C1 segment of cervical spinal cord (tissue), 14 donors: ENCODE measurements at places on chromosomes 3 and 15.

GRCh38 chr3:170636400-170636973 lies 50.6 kb upstream of the SLC7A14 start:
- DNase-seq = no peak

DNA sequence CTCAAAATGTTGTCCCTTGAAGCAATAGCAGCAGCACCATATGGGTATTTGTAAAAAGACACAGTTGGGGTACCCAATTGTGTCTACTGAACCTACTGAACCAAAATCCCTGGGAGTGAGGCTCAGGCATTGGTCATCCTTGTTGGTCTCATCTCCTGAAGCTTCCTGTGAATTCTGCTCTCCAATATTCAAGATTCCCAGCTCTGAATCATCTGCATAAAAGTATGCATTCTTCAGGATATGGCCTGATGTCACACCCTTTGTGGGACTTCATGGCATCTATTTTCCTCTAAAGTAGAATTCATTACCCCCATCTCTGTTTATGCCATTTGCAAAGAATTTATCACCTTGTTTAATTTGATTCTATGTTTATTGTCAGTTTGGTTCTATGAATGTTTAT lies 13.3 kb upstream of the PTX3 start:
- no peak for DNase-seq

GRCh38 chr3:5296362-5296761 lies 108.9 kb downstream of the EDEM1 start:
- DNase-seq = no peak

GRCh38 chr3:46406788-46407611 lies at the start of the genes CCR5AS and CCRL2:
TSS of gene CCR5AS (minus strand) at chr3:46407066.
TSS of gene CCRL2 (plus strand) at chr3:46407259. CDS start at chr3:46408080, 821 bp downstream.
- DNase-seq = peak; percentile 10

- DNase-seq = no peak
Observed at GRCh38 chr15:70084461-70084860, 13.3 kb downstream of the TLE3 start.

DNA sequence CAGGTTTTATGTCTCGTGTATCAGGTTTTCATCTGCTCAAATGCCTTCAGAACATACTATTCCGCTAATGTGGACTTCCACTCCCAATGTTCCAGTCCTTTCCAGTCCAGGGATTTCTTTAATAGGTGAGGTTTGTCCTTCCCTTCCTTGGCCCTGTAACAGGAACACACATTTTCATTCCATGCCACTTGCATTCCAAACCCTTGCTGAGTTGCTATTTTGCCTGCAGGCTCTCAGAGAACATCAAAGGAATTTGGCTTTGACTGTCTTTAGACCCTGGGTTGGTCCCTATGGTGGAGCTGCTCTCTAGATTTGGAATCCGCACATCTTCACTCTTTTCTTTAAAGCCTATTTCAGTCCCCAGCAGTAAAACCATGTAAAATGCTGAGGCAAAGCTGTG lies 12.3 kb upstream of the ALCAM start:
- no peak for DNase-seq

DNA sequence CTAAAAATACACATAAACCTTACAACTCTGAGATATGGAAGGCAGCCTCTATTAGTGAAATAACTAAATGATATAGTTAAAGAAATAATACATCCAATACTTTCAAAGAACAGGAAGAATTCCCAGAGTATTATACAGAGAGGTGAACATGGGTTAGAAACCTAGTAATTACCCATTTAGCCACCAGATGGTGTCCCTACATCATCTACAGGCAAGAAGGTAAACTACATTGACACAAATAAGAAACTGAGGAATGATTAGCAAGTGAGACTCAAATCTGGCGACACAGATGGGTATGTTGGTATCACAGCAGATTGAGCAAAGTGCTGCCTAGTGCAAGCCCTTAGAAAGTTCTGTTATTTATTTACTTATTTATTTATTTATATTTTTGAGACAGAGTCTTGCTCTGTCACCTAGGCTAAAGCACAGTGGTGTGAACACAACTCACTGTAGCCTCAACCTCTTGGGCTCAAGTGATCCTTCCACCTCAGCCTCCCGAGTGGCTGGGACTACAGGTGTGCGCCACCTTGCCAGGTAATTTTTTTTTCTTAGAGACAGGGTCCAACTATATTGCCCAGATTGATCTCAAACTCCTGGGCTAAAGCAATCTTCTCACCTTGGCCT lies 28.2 kb downstream of the NEK4 start:
- no peak for DNase-seq

GRCh38 chr3:178709051-178709450 lies 172.8 kb downstream of the KCNMB2 start:
- no peak for DNase-seq

- DNase-seq = peak; percentile 2
Observed at GRCh38 chr3:40211579-40211978, 97.9 kb upstream of the EIF1B start.

DNA sequence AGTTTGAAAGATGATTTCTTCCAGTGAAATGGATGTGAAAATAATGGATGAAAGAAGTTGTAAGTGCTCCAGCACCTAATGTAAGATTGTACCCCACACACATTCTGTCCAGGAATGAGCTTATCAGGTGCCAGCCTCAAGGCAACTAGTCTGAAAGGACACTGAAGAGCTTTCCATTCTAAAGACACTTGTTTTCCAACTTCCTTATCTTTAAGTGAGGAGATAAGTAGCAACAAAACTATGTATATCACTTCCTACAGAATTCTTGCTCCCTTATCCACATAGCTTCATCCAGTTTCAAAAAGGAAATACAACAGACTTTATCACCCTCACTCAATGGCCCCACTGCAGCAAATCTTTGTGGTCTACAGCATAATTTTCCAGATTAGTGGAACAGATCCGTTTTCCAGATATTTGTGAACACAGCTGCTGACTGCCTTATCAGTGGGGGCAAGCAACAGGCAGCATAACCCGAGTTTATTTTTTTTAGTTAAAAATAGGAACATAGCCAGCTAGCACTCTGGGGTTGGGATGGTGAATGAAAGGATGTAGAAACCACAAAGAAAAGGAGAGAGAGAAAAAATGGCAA lies 60.6 kb downstream of the CD200R1L start:
- DNase-seq = no peak

- no peak for DNase-seq
Observed at GRCh38 chr3:151213881-151214280, 10.9 kb upstream of the GPR171 start.

DNA sequence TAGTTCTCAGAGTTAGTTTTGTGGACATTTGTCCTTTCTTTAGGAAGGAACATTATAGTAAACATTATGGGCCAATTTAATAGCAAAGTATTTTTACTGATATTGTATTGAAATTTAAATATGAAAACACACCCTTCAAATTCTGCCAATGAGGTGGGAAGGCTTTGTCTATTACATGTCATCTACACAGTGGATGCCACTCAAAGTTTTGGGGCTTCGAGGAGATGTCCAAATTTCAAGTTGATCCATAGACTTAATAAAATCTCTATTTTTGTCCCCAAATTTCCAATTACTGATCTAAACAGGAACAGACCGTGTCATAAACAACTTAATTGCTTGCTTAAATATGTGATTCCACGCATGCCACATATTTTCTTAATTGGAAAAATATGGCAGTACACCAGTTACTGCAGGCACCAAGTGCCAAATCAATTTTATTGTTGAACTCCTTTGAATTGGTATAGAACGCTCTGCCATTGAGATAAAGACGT lies 1.7 kb downstream of the SHOX2 start:
- no peak for DNase-seq

DNA sequence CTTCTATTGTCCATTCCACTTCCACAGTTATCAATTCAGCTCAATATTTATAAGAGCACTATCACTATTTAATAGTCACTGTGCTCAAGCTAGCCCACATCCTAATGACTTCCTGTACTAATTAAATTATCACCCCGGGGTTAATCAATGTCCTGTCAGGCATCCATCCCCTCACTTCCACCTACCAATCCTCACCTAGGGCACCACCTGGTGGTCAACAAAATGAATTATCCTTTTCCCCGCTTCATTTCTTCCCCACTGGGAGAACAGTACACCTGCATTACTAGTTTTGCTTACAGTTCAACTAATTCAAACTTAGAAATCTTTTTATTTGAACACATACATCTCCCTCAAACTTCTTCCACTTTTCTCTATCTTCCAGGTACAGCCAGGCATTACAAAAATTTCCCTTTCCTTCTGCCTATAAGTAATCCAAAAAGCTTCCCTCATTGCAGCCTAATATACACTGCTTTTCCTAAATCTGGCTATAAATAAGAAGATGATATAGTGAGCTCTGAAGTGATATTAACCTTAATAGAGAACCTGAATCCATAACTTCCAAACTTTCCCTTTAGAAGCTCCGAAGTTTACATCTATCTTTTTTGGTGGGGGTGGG lies 68.5 kb downstream of the TMCC1 start:
- no peak for DNase-seq

GRCh38 chr3:67329358-67329757 lies 325.1 kb downstream of the SUCLG2 start:
- DNase-seq = no peak

DNA sequence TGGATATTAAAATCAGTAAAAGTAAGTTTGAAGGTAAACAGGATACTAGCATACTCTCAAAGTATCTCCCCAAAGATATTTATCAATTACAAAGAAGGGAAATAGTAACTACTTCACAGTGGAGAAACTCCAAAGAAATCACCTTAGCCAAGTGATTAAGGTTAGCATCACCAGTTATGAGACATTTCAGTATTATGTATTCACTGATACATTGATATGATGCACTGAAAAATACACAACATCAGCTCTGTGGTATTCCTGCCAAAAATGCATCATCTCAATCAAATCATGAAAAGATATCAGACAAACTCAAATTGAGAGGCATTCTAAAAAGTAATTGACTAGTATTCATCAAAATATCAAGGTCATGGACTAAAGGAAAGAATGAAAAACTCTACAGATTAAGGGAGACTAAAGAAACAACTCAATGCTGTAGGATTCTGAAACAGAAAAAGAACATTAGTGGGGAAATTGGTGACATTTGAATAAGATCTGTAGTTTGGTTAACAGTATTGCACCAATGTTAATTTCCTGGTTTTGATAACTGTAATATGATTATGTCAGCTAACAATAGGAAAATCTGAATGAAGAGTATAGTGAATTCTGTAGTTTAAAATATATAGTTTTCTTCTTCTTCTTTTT lies 215.4 kb downstream of the UACA start:
- no peak for DNase-seq

GRCh38 chr3:164852866-164853265 lies 225.4 kb downstream of the SI start:
- no peak for DNase-seq

- DNase-seq = peak; percentile 15
Observed at GRCh38 chr15:66729331-66729951, 27.4 kb downstream of the SMAD6 start.

- no peak for DNase-seq
Observed at GRCh38 chr3:72271923-72272322, 487.0 kb upstream of the PROK2 start.

GRCh38 chr3:55523471-55523870 lies 36.4 kb upstream of the WNT5A start:
- DNase-seq = no peak

DNA sequence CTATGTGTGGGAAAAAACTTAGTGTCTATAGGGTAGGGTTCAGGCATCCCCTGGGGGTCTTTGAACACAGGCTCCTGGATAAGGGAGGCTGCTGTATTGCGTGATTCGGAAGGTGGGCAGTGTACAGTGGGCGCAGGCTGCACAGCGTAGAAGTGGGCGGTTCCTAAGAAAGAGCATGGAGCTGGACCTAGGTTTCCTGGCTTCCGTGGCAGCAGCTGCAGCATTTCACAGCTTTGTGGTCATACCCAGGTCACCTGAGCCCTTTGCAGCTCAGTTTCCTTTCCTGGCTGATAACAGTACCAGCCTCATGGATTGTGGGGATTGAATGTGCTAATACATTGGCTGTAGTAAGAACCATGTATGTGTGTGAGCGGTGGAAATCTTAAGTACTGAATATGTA lies 22.2 kb downstream of the CFAP100 start:
- DNase-seq = no peak

DNA sequence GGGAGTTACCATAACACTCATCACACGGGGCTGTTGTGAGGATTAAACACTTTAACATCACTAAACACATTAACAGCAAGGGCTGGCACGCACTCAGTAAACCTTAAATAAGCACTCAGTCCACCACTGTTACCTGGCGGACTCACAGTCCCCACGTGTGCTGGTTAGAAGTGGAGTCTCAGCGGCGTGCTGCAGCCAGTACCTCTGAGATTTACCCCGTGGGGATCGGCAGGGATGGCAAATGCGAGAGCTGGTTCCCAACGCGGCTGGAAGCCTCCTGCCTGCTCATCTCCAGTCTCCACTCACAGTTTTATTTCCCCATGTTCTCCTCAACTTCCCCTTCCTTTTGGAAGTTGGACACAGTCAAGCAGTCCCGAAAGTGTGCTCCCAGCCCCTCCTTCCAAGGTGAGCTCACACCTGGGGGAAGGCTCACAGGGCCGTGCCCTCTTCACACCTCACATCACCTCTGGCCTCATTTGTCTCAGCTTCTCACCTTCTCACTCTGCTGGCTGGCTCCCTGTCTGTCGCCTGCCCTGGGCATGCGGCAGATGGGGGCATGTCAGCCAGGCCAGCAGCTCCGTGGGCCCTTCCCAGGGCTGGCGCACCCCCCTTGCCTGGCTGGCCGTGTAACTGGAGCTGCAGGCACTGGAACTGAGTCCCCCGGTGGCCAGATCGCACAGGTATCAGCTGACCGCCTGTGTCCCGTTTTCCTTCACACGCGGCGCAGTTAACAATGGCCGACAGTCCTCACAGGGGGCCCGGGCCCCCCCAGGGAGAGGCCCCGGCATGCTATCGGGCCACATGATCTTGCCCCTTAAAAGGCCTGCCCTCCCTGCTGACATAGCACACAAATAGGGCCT lies 87.1 kb downstream of the WNT7A start:
- DNase-seq = peak; percentile 15

GRCh38 chr3:33687406-33688010 lies 30.5 kb downstream of the CLASP2 start:
- DNase-seq = no peak

DNA sequence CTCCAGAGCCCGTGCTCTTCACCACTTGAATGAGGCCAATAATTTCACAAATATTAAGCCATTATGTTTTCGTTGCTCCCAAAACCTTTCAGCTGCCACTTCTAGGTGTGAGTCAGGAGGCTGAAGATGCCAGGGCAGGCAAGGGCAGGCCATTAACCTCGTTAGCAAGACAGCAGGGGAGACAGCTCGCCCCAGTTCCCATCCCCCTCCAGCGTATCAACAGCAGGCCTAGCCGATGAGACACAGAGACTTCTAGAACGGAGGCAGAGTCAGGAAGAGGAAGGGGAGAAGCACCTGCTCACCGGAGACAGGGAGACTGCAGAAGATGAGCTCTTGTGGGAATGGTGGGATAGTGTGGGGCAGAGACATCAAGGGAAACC lies 28.0 kb upstream of the PLA2G4E start:
- no peak for DNase-seq

GRCh38 chr3:116034794-116035193 lies 410.5 kb downstream of the LSAMP start:
- no peak for DNase-seq
